Stimulated activated CD4-positive, alpha-beta T cell treated with anti-CD3 and anti-CD28 coated beads, Interleukin-2, amount 100 ng/mL, for 24 hours (primary cell): ENCODE measurements at places on chromosomes 7 and 10.

DNA sequence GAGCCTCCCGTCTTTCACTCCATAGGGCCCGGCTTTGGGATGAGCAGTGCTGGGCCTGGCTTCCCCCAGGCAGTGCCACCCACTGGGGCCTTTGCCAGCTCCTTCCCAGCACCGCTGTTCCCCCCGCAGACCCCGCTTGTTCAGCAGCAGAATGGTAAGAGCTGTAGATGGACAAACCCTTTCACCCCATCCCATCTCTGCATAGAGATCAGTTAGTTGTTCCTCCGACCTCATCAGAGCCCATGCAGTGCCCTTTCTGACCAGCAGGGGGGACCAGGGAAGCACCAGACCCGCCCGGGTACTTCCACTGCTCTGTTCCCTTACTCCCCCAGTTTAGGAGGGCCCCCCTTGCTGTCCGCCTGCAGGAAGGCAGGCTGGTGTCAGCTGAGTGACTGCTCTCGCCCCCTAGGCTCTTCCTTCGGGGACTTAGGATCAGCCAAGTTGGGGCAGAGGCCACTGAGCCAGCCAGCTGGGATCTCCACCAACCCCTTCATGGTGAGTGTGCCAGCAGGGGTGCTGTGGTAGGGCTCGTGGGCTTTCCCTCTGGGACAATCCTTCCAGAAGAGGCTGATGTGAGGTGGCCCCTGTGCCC, 9.8 kb downstream of the SAP25 start:
- DNase-seq = peak; percentile 91

DNA sequence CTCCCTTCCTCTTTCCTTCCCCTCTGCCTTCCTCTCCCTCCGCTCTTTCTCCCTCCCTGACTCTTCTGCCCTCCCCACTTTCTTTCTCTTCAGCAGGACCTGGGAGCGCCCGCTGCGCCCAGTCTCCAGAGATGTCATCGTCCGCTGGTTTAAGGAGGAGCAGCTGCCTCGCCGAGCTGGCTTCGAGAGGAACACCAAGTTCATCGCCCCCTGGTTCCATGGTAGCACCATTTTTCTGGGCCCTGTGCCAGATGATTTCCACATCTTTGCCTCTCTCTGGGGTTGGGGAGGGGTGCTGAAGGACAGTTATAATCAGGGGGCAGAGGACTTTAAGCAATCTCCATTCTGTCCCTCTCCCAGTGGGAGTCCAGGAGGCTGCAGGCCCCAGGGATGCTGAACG, 71.6 kb downstream of the SH2D4B start:
- DNase-seq = no peak

GRCh38 chr7:149181450-149181790, 13.9 kb upstream of the ZNF282 start:
- no peak for DNase-seq

DNA sequence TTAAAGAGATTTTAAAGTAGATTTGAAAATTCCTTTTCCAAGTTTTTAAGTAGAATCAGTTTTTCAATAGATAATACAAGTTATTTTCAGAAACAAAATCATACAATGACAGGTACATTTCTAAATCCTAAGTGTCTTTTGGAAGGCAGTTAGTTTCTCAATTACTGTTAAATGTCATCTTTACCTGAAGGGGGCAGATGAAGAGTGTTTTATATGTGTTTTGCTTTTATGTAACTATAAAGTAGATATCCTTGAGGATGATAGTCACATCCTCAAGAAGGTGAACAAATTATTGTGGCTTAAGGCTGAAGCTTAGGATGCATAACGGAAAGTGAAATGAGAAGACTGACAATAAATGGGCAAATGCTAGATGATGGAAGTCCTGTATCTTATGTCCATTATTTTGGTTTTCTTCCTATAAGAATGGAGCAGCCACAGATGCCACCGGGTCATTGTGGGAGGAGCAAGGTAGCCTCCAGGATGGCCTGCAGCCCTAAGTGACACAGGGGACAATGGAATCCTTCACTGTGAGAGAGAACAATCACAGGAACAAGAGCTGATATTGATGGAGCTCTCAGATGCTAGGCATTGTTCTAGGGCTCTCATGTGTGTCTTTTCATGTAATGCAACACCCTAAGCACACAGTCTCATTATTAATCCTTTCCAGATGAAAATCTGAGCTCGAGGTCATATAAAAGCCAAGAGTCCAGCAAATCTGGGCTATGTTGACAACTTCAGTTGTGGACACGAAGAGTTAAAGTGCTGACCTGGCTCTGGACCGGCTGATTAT, 14.1 kb upstream of the MKX start:
- no peak for DNase-seq

DNA sequence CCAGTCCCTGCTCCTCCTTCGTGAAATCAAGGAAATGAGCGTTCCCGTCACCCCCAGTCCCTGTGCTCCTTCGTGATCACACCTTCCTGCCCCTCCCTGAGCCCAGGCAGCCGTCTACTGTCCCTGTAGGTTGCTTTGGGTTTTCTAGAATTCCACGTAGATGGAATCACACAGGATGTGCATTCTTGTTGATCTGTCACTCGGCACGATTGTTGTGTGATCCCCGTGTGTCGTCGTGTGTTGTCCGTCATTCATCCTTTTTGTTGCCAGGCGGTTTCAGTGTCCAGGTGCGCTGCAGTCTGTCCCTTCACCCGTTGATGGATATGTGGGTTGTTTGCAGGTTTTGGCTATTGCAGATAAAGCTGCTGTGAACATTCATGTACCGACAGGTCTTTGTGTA, 9.4 kb downstream of the MTG1 start:
- DNase-seq = no peak

DNA sequence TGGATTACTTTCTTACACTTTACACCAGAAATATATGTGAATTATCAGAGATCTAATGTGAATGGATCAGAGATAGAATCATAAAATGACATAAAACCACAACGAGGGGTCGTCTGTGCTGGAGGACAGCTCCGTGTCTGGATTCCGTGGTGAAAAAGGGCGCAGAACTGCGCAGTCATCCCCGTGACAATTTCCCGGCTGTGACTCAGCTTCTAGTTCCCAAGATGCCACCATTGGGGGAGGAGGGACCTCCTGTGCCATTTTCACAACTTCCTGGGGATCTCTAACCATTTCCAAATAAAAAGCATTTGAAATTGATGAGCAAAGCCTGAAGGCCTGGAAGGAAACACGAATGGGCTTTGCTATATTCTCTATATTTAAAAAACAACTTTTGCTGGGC, 72.1 kb downstream of the PDGFA start:
- no peak for DNase-seq

DNA sequence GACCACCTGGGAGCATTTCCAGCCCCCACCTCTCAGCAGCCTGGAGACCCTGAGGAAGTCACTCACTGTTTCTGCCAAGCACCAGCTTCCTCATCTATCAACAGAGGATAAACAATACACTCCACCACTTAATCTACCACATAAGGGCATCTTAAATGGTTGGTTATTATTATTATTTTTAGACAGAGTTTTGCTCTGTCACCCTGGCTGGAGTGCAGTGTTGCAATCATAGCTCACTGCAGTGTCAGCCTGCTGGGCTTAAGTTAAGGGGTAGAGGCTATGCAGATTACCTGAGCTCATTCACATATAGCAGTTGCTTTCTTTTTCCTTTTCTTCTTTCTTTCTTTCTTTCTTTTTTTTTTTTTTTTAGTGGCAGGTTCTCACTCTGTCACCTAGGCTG, 59.5 kb upstream of the ELN start:
- DNase-seq = no peak

DNA sequence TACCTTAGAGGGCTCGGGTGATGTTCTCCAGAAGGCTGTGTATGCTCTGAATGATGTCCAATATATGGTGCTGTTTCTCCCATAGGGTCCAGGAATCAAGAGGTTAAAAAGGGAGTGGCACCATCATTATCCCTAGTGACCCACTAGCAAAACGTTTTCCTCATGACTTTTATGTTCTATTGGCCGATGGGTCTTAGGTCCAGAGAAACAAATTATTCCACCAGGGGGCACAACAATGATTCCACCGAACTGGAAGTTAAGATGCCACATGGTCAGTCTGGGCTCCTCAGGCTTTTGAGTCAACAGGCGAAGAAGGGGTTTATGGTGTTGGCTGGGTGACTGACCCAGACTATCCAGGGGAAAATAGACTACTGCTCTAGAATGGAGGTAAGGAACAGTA, 256.1 kb downstream of the COBL start:
- no peak for DNase-seq

DNA sequence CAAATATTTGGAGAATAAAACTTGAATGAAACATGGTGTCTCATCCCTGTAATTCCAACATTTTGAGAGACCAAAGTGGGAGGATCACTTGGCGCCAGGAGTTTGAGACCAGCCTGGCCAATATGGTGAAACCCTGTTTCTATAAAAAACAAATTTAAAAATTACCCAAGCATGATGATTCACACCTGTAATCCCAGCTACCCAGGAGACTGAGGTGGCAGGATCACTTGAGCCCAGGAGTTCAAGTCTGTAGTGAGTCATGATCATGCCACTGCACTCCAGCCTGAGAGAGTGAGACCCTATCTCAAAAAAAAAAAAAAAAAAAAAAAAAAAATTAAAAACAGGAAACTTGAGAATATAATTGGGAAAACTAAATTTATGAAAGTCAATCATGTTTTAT, 481.1 kb downstream of the SEMA3D start:
- DNase-seq = no peak

- no peak for DNase-seq
Measured at GRCh38 chr7:30177965-30178364, 43.2 kb downstream of the MTURN start.

DNA sequence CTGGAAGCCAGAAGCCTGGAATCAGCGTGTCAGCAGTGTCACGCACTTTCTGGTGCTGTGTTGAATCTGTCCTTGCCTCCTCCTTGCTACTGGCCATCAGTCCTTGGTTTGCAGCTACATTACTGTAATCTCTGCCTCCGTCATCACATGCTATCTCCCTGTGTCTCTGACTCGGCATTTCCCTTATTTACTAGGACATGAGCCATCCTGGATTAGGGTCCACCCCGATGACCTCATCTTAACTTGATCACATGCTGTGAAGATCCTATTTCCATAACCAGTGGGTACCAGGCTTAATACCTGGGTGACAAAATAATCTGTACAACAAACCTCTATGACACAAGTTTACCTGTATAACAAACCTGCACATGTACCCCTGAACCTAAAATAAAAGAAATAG, 518.0 kb upstream of the KLF6 start:
- DNase-seq = no peak

DNA sequence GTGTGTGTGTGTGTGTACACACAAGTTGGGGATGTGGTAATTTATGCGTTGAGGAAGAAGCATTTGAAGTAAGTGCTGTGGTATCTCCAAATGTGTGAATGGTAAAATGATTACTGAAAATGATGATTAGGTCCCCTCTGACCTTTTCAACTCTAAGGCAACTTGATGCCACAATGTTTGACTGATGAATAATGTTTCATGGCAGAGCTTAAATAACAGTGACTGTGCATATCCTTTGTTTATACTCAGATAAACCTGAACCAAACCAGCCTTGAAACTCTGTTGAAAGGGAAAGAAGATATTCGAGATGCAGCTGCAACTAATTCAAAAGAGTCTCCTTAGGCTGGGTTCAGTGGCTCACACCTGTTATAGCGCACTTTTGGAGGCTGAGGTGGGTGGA, 64.8 kb upstream of the YAE1 start:
- DNase-seq = no peak

DNA sequence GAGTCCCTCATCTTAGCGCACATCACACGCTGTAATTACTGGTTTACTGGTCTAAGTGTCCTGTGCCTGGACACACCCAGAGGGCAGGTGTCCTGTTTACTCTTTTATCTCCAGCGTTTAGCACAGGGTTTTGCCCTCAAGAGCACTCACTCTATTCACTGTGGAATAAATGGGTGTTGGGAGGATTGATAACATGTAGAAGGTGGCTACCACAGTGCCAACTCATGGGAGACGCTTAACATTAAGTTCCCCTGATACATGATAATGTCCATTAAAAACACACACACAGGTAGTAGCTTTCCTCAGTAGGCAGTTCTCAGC, 96.1 kb upstream of the EFCAB10 start:
- no peak for DNase-seq

DNA sequence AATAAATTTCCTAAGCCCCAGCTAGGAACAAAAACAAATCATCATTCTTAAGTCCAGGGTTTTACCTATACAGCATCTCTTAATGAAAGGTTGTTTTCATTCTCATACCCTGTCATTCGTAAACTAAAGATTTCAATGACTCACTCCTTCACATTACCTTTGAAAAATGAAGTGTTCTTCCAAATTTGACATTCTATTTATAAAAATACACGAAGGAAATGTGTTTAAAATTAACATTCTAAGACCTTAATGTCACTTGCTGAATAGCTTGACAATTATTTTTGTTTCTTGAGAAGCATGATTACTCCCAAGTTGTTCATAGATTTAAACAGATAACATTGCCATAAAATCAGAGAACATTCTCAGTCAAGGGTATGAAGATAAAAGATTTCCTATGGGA, 1188.3 kb upstream of the SORCS1 start:
- DNase-seq = no peak

- DNase-seq = no peak
Measured at GRCh38 chr10:53325066-53325465, 552.5 kb upstream of the MBL2 start.

- no peak for DNase-seq
Measured at GRCh38 chr7:108611268-108611667, 41.6 kb downstream of the DNAJB9 start.

DNA sequence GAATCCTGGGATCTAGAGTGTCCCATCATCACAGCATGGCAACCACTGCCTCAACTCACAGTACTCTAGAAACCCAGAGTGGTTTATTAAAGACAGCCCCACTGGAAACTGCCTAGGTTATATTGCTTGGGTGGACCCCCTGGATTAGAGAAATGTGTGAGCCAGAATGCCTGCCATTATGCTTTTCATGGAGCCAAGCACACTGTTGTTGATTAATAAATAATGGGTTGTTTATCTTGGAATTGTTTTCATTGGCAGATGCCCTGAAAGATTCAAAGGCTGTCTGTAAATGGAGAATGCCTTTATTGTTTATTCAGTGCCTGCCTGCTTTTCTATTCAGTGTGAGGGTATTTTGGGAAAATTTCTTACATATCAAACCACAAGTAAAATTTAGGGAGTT, 52.1 kb downstream of the GNAI1 start:
- DNase-seq = no peak

GRCh38 chr7:137703291-137704010, 143.3 kb downstream of the DGKI start:
- no peak for DNase-seq

GRCh38 chr10:92993699-92994272, 66.8 kb upstream of the CYP26C1 start:
- no peak for DNase-seq

DNA sequence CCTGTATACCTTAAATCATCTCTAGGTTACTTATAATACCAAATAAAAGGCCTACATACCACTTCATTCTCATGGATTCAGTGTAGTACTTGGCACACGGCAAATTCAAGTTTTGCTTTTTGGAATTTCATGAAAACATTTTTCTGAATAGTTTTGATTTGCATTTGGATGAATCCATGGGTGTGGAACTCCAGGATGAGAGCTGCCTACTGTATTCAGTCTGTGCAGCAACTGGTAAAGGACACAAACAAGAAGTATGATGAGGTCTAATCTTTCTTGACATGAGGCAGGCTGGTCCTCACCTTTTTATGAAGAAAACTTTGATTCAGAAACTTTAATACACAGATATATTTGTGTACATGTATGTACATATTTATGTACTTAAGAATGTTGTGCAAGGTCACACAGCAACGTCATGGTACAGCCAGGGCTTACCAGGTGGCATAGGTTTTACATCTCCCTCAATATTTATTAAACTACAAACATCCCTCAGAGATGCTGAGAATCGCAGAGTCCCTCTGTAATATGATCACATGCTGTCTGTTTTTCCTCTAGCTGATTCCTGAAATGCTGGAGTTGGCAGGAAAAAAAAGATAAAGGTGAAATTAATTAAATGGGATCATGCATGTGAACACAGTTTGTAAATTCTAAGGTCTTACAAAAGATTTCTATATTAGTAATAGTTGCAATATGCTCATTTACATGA, 239.6 kb downstream of the PRKG1 start:
- DNase-seq = no peak
